Naive thymus-derived CD4-positive, alpha-beta T cell (primary cell): ENCODE measurements at places on chromosomes 16 and 17. TPM values are rescaled to one million over a fixed set of nuclear protein-coding genes. Genes with fewer than 3 reads are reported as not detected.

DNA sequence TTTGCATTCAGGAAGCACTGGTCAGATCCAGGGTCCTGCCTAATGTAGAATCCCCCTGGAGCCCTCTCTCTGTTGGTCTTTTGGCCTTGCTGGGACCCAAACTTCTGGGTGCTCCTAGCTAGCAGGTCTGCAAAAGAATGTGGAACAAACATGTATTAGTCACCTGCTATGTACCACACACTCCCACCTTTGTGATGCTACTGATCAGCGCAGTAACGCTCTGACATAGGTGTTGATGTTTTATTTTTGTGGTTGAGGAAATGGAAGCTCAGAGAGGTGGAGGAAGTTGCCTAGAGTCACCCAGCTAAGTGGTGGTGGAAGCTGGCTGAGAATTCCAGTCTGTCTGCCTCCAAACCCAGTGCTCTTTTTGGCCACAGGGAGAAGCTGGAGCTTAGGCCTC, 35.8 kb upstream of the LGALS9 start:
- DNase-seq, result no peak

TAT gene
- 0.53 TPM for polyA plus RNA-seq

- DNase-seq, result no peak
Observed at GRCh38 chr16:65675161-65675560, 553.3 kb upstream of the CDH11 start.

CDH13 gene
- polyA plus RNA-seq, result not detected

GLIS2 gene
- polyA plus RNA-seq, result not detected

KRT17 gene
- polyA plus RNA-seq, result not detected

DNA sequence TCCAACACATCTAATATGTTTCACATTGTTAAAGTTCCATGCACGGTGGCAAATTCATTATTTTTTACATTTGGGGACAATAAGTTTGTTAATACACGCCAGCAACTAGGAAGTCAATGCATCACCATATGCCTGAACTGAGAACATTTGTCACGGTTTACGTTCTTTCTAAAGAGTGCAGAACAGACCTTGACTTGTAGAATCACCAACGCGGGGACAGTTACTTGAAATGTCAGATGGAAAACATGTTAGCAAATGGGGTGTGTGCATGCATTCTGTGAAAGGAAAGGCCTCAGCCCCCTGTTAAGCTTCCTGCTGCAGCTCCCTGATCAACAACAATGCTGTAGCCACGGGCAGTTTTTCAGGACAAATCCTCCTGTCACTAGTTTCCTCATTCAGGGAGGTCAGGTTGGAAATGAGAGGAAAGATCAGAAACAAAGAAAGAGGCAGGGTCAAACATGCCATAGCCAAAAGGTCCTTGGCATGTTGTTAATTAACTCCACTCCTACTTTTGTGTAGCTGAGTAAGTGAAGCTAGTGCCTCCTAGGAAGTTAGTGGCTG, 18.4 kb downstream of the SMIM36 start:
- DNase-seq, result no peak

LRRC75A gene
- polyA plus RNA-seq, result 2.6 TPM

DNA sequence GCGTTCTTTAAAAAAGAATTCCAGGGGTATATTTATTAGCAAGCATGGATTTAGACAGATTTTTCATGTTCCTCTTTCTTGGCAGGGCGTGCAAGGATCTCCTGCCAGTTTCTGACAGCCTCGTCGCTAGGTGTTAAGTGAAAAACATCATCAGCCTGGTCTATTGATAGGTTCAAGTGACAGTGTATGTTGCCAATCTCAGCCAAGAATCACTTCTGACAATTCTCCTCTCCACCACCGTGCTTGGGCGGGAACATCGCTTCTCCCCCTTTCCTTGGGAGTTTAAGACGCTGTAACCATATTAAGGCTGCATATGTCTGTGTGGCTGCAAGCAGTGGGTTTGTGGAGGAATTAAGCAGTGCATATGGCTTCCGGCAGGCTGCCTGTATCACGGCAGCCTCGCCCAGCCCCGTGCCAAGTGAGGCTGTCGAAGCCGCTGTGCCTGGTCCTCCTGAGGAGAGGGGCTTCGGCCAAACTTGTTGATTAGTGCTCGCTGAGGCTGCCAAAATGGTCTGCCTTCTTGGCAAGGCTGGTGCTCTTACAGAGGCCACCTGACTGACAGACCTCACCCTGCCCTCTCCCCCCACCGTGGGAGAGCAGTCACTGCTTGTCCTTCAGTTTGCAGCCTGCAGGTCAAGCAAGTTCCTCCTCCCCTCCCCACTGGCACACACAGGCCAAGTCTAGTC, 132.2 kb upstream of the MPHOSPH6 start:
- no peak for DNase-seq

PPY gene
- not detected for polyA plus RNA-seq

- DNase-seq, result no peak
Observed at GRCh38 chr16:10729104-10730048, 14.3 kb upstream of the NUBP1 start.

ATP1B2 gene
- not detected for polyA plus RNA-seq

- no peak for DNase-seq
Observed at GRCh38 chr17:3834811-3835210, 11.2 kb downstream of the NCBP3 start.

- no peak for DNase-seq
Observed at GRCh38 chr16:30355954-30356308, 823 bp upstream of the CD2BP2 start.

- DNase-seq, result no peak
Observed at GRCh38 chr17:5329784-5330557, 47.9 kb downstream of the RABEP1 start.

COG7 gene
- polyA plus RNA-seq, result 9.6 TPM

DNA sequence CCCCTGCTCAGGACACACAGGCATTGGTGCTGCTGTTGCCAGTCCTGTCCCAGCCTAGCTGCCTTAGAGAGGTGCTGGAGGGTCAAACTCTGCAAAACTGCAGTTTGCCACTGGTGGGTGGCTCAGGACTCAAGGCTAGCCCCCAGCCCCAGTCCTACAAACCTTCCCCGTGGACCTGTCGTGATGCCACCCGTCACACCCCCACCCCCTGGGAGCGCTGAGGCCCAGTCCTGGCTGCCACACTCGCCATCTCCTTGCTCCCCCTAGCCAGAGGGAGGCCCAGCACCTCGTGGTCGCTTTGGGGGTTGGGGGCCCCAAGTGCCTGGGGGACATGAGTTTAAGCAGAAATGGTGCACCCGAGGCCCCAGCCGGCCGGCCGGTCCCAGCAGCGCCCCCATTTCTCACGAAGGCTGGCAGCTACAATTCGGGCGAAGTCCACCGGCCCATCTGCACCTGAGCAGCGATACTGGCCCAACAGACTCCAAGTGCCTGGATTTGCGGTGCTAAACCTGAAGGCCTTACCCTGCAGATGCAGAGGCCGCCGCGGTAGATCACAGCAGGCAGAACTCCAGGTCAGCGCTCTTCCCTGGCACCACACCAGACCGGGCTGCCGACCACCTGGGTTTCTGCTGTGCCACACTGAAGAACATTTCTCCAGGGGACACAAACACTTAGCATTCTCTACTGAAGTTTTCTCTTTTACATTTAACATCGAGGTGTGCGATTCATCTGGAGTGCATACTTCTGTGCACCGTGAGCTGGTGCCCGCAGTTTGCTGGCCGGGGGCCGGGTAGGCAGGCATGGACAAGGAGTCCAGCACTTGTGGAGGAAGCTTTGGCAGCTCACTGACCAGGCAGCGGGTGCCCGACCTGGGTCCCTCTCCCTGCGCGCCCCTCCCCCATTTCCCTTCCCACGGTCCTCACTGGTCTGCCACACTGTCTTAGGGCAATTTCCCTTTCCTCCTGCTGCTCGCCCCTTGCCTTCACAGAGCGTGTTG, 130.0 kb downstream of the KCNJ12 start:
- DNase-seq, result no peak

DNA sequence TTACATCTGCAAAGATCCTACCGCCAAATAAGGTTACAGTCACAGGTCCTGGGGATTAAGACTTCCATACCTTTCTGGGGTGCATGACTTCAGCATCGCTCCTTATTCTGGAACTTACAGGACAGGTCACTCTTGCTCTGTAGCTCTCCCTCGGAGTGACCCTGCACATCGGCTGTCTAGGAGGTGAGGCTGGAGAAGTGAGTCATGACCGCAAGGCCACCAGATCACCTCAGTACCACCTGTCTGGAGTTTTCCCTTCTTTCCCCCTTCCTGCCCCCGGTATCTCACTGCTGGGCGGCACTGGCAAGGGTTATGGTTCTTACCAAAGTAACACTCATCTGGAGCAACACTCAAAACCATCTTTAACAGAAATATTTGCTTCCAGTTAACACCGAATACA, 374.8 kb downstream of the SLC39A11 start:
- DNase-seq, result no peak

TMEM11 gene
- polyA plus RNA-seq, result 47.9 TPM
